Stimulated activated naive CD4-positive, alpha-beta T cell (primary cell): ENCODE measurements at places on chromosomes 7 and 10.
A peak's percentile ranks its signal among the peaks of the same experiment; 100 is the strongest.

GRCh38 chr7:107878636-107879035 lies 12.3 kb upstream of the DLD start:
- DNase-seq = no peak

DNA sequence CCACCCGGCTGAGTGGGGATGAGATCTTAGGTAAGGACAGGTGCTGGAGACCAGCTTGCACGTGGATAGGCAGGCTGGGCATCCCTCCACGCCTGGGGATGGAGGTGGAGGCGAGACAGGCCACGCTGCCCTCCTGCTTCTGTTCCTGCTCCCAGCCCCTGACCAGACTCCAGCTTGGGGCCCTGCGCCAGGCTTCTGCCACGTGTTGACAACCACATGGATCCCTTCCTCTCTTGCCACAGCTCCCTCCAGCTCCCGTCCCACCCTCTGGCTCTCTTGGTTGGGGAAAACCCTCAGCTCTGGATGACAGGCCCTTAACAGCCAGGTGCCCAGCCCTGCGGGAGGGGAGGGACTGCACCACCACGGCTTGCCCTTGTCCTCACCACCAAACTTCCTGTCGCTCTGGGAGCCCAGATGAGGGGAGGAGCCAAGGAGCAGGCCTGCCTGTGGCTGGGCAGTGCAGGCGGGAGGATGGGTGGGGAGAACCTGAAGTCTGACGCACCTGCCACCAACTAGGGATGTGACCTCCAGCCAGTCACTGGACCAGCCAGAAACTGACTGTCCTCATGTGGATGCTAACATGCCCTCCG lies 36.0 kb downstream of the KCNH2 start:
- peak; percentile 34 for DNase-seq

- DNase-seq = no peak
Measured at GRCh38 chr10:66792441-66792840, 133.4 kb upstream of the LRRTM3 start.

GRCh38 chr7:74365322-74366022 lies 76.3 kb downstream of the CLIP2 start:
- no peak for DNase-seq

- no peak for DNase-seq
Measured at GRCh38 chr10:132888898-132889490, 53.4 kb downstream of the CFAP46 start.

DNA sequence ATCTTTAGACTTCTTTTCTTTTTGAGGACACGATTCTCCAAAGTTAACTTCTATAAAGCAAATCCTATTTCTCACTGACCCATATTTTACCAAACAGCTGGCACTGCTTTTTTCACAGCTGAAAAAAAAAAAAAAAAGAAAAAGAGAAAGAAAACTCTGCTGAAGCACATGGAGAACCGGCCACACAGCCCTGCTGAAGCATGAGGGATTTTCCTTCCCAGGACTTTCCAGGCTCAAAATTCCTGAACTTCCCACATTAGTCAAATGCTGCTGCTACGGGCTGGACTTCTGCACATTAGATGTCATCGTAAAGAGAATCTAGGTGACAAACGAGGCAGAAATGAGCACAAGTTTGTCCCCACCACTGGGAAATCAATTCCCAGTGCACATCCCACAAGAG lies 25.2 kb downstream of the HIPK2 start:
- DNase-seq = no peak

DNA sequence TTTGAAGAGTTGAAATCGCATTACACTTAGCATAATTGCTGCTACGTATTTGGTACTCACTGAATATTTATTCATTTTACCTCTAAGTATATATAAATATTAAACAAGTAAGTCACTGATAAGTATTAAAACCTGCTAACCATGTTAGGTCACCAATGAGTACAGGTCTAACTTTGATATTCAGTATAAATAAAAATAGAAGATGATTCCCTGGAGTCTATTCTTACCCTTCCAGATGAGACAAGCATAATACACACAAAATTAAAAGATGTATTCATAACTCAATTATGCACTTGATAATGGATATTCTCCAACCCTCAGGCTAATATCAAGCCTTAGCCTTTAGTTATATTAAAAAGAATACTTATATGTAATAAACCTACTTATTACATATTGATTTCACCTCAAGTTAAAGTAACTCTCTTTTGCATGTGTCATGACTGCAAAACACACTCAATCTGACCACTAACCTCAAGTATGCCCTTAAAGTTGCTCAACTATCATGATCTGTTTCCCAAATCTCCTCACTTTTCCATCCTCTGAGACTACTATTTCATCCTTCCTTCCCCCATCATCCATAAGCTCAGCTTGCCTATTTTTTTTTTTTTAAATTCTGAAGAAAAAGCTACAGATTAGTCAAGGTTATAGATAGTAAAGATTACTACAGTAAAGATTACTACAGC lies 46.8 kb downstream of the IPMK start:
- DNase-seq = no peak

DNA sequence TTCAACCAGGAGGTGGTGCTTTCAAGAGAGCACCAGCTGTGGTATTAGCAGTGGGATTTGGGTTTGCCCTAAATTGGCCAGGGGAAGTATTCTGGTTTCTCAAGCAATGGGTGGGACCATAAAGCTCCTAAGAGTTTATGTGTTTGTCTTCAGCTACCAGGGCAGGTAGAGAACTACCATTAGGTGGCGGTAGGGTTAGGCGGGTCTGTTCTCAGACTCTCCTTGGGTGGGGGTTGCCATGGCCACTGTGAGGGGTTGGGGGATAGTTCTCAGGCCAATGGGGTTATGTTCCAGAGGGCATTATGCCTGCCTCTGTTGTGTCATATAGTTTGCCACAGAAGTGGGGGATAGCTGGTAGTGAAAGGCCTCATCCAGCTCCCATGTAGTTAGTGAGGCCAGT lies 47.7 kb upstream of the BICC1 start:
- DNase-seq = no peak

GRCh38 chr10:106252541-106252940 lies 912.0 kb downstream of the SORCS1 start:
- DNase-seq = no peak

DNA sequence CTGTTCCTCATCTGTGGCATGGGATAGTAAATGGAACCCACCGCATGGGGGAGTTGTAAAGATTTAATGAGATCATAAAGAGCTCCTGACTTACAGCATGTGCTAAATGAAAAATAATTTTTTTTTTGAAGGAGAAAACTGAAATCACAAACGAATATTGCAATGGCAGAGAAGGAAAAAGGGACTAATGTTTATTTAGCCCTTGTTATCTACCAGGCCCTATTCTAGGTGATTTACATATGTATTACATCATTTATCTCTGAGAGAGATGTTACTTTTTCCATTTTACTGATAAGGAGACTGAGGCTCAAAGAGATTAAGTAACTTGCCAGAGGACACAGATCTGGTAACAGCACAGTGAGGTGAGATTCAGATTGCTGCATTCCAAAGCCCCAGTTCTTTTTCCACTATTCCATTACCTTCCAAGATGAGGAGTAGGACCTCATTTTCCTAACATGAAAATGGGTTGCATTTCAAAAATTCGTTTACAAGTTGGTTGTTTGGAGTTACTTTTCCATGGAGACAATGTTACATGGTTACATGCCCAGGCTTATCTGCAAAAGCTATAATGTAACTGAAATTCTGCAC lies 28.6 kb downstream of the VCL start:
- no peak for DNase-seq

DNA sequence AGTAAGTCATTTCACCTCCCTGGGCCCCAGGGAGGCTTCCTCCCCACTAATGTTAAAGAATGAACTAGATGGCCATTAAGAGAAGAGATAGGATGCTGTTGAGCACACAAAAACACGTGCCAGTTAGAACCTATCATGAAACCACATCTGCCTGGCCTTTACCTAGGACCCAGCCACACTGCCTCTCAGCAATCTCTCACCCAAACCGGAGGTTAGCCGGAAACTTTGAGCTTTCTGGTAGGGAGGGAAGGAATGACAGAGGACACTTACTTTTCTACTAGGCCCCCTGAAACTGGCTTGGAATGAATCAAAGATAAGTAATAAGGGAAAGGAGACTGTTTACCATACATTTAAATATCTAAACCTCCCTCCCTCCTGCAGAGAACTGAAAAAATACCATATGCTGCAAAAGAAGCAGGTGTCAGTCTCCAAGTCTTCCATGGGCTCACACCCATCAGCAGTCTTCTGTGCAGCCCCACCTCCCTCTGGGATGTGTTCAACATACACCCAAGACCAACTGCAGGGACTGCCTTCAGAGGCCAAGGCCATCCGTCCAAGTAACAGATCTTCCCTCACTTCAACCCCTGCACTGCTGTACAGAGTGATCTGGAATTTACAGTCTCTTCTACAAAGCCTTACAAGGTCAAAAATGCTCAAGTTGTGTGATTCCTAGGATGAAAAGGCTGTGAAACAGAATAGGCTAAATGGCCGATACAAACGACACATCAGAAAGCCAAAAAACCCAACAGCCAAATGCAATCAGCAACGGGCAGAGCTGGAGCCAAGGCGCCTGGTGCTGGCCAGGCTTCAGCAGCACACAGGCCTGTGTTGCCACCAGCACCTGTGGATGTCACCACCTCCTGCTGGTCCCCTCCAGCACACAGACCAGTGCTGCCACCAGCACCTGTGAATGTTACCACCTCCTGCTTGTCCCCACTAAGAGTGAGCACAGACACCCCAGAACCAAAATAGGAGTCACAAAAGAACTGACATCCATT lies 42.4 kb downstream of the SORBS1 start:
- no peak for DNase-seq

DNA sequence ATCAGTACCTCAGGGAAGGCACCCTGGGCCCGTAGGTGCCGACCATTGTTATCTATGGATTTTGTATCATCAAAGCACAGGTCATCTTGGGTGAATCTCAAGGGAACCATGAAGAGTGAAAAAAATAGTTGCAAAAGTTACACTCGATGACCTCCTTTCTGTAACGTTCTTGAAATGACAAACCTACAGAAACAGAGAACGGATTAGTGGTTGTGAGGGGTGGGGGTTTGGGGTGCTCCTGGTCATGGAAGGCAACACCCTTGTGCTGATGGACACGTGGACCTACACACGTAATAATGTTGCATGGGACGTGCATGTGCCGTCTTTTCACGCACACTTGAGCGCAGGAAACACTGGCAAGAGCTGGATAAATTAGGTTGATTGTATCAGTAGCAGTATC lies 655.9 kb downstream of the SDK1 start:
- DNase-seq = no peak

DNA sequence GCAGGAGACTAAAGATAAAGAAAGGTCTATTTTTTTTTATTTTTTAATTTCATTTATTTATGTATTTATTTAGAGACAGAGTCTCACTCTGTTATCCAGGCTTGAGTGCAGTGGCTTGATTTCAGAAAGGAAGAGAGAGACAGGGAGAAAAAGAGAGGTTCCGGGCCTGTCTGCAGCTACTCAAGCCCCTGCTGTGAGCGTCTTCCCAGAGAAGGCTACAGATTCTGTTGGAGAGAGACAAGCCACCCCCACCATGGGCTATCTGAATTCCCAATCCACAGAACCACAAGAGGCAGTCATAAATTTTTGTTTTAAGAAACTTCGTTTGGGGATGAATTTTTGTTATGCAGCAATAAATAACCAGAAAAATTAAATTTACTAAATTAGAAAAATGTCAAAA lies 68.1 kb downstream of the CALN1 start:
- DNase-seq = no peak

DNA sequence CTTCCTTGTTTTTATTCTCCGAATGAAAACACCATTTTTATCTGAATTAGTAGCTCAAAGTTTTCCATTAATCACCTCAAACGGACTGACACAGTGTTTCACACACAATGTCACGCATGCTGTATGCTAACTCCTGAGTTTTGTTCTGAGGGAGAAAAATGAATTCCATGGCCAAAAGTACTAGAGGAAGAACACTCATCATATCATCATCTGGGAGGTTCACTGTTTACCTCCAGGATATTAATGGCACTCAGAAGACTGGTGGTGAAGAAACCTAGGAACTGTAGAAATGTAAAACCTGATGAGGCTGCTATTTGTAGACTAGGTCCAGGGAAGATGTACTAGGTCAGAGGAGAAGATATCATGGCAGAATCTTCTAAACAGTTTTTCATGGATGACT lies 395.6 kb upstream of the ETV1 start:
- DNase-seq = no peak

- no peak for DNase-seq
Measured at GRCh38 chr10:28668363-28669226, 8.7 kb upstream of the BAMBI start.

- no peak for DNase-seq
Measured at GRCh38 chr7:130919316-130920103, 185.5 kb upstream of the KLF14 start.

DNA sequence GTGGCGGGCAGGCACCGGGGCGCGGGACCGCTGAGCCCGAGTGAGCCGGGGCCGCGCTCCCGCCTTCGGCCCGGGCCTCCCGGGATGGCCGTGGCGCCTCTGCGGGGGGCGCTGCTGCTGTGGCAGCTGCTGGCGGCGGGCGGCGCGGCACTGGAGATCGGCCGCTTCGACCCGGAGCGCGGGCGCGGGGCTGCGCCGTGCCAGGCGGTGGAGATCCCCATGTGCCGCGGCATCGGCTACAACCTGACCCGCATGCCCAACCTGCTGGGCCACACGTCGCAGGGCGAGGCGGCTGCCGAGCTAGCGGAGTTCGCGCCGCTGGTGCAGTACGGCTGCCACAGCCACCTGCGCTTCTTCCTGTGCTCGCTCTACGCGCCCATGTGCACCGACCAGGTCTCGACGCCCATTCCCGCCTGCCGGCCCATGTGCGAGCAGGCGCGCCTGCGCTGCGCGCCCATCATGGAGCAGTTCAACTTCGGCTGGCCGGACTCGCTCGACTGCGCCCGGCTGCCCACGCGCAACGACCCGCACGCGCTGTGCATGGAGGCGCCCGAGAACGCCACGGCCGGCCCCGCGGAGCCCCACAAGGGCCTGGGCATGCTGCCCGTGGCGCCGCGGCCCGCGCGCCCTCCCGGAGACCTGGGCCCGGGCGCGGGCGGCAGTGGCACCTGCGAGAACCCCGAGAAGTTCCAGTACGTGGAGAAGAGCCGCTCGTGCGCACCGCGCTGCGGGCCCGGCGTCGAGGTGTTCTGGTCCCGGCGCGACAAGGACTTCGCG lies 534 bp downstream of the FZD9 start:
- DNase-seq = no peak

DNA sequence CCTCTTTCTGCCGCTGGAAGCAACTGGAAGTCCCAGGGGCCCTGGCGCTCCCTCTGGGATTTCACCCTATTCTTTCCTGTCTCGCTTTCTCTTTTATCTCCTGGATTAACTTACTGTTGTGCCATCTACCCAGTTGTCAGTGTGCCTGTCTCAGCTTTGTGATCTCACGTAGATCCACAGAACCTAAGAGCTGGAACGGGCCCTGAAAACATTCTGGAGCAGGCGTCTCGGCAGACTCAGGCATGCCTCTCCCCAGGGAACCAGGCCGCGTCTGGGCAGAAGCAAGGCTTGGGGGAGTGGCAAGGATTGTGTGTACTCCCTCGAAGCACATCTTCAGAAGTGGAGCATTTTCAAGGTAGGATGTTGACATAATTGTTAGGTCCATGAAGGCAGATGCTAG lies 87.2 kb downstream of the KCNMA1 start:
- DNase-seq = no peak
